HuH-7 (cell line): ENCODE measurements at places on chromosomes 7 and 10.

DNA sequence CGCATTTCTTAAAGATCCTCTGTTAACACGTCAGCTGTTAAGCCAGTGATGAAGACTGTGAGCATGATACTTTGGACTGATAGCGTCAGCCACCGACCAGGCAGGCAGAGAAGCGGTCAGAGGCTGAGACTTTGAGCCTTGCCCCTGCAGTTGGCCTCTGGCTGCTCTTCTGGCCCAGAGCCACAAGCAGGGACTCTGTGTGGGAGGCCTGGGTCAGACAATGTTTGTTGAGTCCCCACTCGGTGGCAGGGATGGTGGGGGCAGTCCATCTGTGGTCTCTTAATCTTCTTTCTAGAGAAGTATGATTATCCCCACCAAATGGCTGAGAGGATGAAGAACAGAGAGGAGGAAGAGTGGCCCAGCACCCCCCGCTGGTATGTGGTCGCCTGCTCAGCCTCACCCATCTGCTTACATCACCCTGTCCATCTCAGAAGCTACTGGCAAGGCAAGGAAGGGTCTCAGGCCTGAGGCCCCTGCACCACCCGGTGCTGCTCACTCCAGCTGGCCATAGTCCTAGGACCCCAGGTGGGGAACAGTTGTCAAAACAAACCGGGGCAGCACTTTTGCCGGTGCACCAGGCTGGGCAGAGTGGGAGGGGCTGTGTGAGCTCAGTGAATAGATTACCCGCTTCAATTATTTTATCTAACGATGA is 202.9 kb downstream of the GRID1 start:
- DNase-seq: peak; percentile 51

- DNase-seq: no peak
Measured at GRCh38 chr10:102546606-102547320, 43.0 kb downstream of the SUFU start.

DNA sequence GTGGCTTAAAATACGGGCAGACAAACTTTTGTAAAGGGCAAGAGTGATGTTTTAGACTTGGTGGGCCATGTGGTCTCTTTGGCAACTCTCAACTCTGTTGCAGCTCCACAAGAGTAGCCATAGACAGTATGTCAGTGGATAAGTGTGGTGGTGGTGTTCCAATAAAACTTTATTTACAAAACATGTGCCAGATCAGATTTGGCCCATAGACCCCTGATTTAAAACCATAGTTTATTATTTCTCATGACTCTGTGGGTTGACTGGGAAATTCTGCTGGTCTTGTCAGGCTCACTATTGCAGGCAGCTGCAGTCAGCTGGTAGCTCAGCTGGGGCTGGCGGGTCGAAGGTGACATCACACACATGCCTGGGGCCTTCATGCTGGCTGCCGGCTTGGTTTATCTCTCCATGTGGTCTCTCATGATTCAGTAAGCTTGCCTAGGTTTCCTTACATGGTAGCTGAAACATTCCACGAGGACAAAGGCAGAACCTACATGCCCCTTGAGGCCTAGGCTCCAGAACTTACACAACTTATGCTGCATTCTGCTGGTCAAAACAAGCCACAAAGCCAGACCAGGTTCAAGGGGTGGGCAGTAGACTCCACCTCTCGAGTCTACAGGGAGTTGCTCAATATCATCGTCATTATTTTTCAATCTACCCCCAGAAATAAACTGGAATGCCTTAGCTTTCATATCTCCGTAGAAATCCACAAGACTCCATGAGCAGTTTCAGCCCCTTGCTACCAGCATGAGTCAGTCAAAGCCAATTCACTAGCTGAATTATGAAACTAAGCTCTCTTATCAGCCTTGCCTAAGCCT is 245.7 kb downstream of the WDR11 start:
- peak; percentile 13 for DNase-seq

- DNase-seq: no peak
Measured at GRCh38 chr7:107972941-107973376, 30.0 kb downstream of the LAMB1 start.

GRCh38 chr7:214410-215212 is 22.2 kb downstream of the FAM20C start:
- no peak for DNase-seq

DNA sequence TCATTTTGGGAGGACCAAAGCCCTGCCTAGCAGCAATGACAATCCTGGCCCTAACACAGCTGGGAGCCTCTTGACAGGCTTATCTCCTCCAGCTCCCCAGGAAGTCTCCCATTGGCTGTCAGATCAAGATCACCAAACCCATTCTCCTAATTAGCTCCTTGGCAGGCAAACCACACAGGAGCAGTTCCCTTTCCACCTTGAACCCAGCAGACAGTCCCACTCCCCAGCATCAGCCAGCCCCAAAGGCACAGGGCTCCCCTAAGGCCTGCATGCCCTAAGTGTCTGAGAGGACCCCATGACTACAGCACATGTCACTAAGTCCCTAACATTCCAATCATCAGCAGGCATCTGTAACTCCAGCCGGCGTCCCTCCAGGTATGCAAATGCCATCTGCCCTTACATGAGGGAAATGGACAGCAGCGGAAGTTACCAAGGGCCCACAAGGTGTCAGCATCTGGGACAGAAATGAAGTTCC is 348.5 kb downstream of the KCNMA1 start:
- no peak for DNase-seq

DNA sequence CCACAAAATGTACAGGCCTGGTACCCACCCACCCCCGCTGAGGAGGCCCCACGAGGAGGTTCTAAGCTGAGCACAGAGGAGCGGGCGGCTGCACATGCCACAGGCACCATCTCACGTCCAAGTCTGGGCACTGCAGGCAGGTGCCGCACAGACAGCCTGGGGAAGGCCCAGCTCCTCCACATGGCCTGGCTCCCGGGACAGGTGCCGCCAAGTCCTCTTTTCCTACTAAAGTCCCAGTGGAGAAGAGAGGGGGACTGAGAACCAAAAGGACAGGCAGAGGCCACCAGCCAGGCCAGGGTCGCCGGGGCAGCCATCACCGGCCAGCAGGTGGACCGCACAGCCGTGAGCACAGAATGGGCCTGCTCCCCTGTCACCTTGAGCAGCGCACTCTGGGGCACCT is 91.1 kb downstream of the MAD1L1 start:
- DNase-seq: no peak

- no peak for DNase-seq
Measured at GRCh38 chr10:59666310-59666709, 43.3 kb downstream of the SLC16A9 start.

DNA sequence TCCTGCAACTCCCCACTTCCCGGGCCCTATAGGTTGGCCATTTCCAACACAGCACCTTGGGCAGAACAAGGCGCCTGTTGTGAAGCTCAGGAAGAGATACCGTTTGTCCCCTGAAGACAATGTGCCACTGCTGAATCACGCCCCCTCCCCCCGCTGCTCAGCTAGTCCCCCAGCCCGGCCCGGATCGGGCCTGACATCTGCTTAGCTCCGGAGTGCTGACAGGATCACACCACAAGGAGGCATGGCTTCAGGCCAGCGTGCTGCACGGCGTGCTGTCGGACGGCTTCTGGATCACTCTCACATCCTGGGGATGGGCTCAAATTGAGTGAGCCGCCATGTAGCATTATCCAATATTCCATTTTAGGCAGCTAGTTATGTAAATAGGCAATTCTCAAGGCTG is 62.1 kb upstream of the EFCAB10 start:
- DNase-seq: no peak

GRCh38 chr10:93579089-93579488 is 12.6 kb downstream of the FFAR4 start:
- DNase-seq: peak; percentile 45

- DNase-seq: no peak
Measured at GRCh38 chr7:130529417-130529816, 37.5 kb downstream of the MEST start.

DNA sequence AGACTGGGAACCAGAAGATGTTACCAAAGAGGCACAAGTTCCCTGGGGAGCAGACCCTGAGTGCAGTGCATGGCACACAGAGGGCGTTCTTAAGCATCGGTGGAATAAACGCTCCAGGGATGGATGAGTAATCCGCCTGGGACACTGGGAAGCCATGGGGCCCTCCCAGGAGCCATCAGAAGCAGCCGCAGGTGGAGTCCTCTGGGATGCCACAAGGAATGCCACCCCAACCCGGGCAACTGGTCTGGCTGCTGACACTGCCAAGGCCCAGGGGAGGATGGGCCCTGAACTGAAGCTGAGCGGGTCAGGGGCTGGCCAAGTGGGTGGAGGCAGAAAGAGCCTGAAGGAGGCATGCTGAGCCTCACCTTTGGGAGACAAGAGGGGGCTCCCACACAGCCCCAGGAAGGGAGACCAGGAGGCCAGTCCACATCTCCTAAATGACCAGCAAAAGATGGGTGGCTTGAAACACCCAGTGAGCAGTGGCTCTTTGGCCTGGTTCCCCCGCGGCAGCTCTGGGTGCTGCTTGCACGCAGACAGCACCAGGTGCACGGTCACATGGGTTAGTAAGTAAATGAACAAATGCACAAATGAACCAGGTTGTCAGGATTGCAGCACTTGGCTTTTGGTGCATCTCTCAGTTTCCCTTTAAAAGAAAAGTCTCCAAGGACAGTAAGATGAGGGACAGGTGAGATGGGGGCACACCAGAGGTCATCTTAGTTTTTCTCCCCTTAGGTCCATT is 141.3 kb upstream of the ZMIZ1 start:
- no peak for DNase-seq
